Fibroblast of mammary gland (primary cell): ENCODE measurements at places on chromosomes 6 and 20.

GRCh38 chr20:19903168-19903811 is 113.9 kb upstream of the NAA20 start:
- DNase-seq, result peak; percentile 19

DNA sequence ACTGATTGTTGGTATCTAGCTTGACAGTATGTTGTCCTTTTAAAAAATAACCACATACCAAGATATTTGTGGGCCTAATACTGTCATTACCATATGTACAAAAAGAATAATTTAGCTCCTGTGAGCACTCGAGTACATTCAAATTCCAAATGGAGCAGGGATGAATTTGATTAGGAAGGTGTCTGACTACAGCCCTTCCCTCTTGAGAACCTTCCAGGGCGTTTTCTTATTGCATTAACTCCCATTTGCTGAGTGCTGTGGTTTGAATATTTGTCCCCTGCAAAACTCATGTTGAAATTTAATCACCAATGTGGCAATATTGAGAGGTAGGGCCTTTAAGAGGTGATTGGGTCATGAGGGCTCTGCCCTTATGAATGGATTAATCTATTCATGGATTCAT is 76.9 kb upstream of the RALY start:
- no peak for DNase-seq

- no peak for DNase-seq
Observed at GRCh38 chr6:143098054-143098671, 37.5 kb downstream of the AIG1 start.

GRCh38 chr6:9659848-9660247 is 755.0 kb downstream of the TFAP2A start:
- DNase-seq, result no peak

DNA sequence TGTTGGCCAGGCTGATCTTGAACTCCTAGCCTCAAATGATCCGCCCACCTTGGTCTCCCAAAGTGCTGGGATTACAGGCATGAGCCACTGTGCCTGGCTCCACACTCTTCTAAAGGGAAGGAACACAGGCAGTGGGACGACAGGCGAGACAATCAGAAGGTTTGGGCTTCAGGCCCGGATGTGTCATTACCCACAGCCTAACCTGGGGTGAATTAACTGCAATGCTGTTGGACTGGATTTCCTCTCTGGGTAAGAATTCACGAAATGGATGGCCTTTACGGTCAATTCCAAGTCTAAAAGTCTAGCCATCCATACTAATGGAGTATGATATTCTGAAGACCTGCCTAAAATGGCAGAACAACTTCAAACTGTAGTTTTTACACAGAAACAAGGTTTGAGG is 83.7 kb upstream of the CCDC28A start:
- DNase-seq, result peak; percentile 57

- DNase-seq, result no peak
Observed at GRCh38 chr20:24665196-24665595, 195.8 kb downstream of the SYNDIG1 start.

- no peak for DNase-seq
Observed at GRCh38 chr6:92577077-92577719, 842.2 kb downstream of the EPHA7 start.

- DNase-seq, result peak; percentile 25
Observed at GRCh38 chr6:74000666-74001490, 304.9 kb downstream of the CD109 start.

DNA sequence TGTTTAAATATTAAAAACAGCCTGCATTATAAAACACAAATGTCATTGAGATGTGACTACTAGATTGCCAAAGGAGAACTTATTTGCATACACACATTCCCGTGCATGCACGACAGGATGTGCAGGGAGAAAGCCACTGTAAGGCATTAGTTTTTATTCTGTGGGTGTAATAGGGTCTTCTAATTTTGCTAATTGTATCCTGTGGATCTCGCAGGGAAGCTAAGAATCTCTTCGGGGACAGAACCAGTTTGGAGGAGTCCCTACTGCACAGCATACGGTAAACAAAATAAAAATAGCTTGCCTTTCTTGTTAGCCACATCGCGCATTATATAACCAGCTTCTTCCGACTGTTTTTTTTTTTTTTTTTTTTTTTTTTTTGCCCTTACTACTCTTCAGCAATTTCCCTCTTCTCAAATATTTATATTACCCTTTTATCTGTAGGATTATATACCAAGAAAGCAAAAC is 2.0 kb downstream of the ATXN1 start:
- DNase-seq, result peak; percentile 26

DNA sequence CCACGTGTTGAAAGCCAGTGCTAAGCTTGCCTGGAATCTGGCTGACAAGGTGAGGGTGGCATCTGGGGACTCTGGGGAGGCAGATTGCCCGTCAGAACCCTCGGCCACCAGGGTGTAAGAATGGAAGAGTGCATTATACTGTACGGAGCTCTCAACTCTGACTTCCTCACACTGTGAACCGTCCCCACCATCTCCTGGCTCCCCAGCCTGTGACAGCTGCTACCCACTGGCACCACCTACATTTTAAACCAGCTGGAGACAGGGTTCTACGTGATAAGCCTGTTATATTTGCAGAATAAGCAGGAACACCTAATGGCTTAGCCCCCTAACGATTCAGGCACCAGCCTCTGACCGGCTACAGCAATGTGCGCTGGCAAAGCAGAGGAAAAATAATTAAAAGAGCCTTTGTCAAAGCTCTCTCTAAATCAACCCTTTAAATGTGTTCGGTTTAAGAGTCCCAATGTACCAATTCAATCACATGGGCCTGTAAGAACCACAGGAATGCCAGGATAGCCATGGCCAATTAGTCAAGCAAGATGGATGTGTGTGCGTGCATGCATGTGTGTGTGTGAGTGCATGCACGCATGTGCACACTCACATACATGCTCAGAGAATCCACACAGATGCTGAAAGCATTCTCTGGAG is 89.1 kb upstream of the TAB2 start:
- no peak for DNase-seq

GRCh38 chr20:12049125-12049524 is 131.4 kb downstream of the BTBD3 start:
- peak; percentile 77 for DNase-seq
